ENCODE measurements at places on chromosomes 11 and 22.

- DNase-seq = no peak
These were observed 49.7 kb upstream of the SHISAL1 start for GRCh38 chr22:44362249-44363012.

GRCh38 chr11:118046051-118046963, 30.6 kb upstream of the TMPRSS4 start:
- no peak for DNase-seq

DNA sequence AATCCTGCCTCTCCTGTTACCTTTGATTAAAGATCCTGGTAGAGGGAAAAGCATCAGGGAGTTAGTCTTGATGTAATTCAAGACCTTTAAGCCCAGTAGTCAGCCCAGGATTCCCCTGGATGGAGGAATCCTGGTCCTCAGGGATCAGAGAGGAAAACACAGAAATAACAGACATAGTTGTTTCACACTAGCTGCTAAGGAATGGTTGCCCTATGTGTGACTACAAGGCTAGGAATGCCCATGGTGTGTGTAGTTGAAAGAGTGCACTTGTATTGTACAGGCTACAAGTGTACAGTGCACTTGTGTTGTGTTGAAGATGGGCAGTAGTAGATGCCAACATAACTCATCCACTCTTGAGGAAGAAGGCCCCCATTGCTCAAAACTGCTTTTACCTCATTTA, 226.8 kb downstream of the AASDHPPT start:
- DNase-seq = peak; percentile 47

- DNase-seq = no peak
These were observed 24.4 kb upstream of the FSHB start for GRCh38 chr11:30206249-30206996.

GRCh38 chr11:76770642-76771445, 12.3 kb upstream of the TSKU start:
- DNase-seq = peak; percentile 92

GRCh38 chr11:62543680-62544444, 2.7 kb downstream of the AHNAK start:
- no peak for DNase-seq

DNA sequence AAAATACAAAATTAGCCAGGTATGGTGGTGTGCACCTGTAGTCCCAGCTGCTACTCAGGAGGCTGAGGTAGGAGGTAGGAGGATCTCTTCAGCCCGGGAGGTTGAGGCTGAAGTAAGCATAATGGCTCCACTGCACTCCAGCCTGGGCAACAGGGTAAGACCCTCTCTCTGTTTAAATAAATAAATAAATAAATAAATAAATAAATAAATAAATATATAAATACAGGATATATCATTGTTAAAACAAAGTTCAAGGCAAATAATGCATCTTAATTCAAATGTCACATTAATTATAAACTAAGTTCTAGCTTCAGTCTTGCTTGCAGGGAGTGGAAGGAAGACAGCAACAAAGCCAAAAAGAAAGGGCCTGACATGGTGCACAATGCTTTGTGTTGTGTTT, 44.5 kb upstream of the PANX1 start:
- DNase-seq = no peak

GRCh38 chr11:125123947-125124617, 12.7 kb upstream of the TMEM218 start:
- peak; percentile 79 for DNase-seq

GRCh38 chr22:24423519-24424000, 3.8 kb upstream of the ADORA2A start:
- no peak for DNase-seq

- peak; percentile 97 for DNase-seq
These were observed 15.6 kb downstream of the PISD start for GRCh38 chr22:31646186-31647019.

DNA sequence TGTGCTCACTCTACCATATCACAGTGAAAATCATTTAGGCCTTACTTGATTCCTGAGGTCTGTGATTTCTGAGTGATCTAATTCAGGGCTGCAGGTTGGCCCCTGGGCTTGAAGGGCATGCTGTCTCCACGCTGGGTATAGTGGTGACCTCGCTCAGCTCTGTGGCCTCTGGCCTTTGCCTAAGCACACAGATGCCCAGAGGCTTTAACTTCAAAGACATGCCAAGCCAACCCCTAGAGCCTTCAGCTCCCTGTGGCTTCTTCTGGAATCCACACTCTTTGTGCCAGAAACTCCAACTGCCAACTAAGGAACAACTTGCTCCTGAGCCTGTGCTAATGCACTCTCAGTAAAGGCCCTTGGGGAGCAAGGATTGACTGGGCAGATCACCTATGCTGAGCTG, 232.6 kb upstream of the MPPED2 start:
- no peak for DNase-seq

DNA sequence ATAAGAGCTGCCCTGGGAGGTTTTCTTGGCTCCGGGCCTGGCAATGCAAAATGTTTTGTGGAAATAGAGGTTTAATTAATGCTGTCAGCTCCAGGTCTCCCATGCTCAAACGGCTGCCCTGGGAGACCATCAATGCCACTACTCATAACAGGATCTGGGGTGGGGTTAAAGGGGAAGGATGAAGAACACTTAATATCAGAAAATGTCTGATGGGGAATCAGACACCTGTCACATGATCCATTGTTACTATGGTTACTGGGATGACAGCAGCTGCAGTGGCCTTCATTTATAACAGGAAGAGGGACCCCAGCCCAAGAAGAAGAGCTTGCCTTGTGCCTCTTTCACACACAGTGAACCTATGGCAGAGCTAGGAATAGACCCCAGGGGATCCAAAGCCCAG, 2.2 kb upstream of the SYT13 start:
- no peak for DNase-seq

DNA sequence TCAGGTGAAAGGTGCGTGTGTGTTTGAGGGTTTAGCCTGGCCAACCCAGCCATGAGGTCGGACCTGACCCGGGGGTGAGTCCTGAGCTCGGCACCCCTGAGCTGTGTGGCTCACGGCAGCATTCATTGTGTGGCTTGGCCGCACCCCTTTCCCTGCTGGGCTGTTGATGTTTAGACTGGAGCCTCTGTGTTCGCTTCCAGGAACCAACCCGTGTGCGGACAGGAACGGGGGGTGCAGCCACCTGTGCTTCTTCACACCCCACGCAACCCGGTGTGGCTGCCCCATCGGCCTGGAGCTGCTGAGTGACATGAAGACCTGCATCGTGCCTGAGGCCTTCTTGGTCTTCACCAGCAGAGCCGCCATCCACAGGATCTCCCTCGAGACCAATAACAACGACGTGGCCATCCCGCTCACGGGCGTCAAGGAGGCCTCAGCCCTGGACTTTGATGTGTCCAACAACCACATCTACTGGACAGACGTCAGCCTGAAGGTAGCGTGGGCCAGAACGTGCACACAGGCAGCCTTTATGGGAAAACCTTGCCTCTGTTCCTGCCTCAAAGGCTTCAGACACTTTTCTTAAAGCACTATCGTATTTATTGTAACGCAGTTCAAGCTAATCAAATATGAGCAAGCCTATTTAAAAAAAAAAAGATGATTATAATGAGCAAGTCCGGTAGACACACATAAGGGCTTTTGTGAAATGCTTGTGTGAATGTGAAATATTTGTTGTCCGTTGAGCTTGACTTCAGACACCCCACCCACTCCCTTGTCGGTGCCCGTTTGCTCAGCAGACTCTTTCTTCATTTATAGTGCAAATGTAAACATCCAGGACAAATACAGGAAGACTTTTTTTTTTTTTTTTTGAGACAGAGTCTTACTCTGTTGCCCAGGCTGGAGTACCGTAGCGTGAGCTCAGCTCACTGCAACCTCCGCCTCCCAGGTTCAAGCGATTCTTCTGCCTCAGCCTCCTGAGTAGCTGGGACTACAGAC, 53.9 kb upstream of the PPP6R3 start:
- no peak for DNase-seq

- DNase-seq = peak; percentile 1
These were observed 836.0 kb downstream of the FAM181B start for GRCh38 chr11:81897639-81898038.

- DNase-seq = peak; percentile 74
These were observed at the start of gene XKR3 for GRCh38 chr22:16824716-16825687. TSS of gene XKR3 (minus strand) at chr22:16825411. CDS start at chr22:16808073, 17,338 bp downstream.

DNA sequence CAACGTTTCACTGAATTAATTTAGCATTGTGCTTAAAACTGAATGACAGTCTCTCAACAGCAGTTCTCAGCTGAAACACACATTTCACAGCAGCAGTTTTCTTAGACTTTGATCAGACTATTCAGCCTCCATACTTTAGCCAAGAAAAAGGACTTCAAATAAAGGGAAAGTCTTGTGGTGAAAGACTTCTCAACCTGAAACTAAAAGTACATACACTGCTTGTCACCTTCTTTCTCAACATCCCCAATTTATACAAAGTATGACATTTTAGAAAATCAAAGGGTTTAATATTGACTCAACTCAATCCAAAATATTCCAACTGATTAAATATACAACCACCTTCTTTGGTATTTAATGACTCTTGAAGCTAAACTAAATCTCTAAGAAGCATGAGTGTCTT, 419.0 kb downstream of the LRRC4C start:
- DNase-seq = no peak

GRCh38 chr11:131840545-131840944, 470.1 kb downstream of the NTM start:
- no peak for DNase-seq

All from fibroblast of mammary gland (primary cell).